ENCODE measurements at places on chromosomes 6 and 20. TPM values are rescaled to one million over a fixed set of nuclear protein-coding genes. Genes with fewer than 3 reads are reported as not detected.

GRCh38 chr6:155121699-155122098 lies 126.6 kb downstream of the TIAM2 start:
- peaks cover 4% of the 10 kb centered on the region for H3K27me3 ChIP-seq
- no peak for DNase-seq
- no peaks in the 10 kb centered on the region for H3K36me3 ChIP-seq
- no peak overlapping the region for H3K4me3 ChIP-seq

DNA sequence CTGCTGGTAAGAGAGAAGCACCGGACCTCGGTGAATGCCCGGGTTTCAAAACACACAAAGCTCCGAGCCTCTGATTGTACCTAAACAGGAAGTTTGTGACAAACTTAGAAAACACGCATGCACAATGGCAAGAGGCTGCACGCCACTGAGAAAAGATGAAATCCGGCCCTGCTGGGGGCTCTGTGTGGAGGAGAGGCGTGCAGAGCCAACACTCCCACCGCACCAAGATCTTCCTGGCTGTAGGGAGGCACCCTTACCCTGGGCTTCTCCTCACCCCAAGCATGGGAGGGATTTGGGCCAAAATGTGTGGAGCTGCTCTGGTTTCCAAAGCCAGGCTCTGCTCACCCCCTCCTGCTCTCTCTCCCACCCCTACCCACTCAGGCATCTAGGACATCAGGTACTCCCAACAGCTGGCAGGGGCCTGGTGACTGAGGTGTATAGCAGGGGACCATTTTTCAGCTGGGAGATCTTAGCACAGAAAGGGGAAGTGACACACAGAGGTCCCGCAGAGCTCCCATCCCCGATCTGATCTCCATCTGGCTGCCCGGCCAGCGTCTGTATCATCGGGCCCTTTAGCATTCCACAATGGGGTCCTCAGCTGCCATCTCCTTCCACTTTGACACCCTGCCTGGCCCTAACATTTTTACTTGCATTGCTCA lies 84.2 kb downstream of the TRERF1 start:
- H3K27me3 ChIP-seq: no peaks in the 10 kb centered on the region
- peak overlapping the region; percentile 73 for H3K4me3 ChIP-seq
- peaks cover 8% of the 10 kb centered on the region for H3K36me3 ChIP-seq
- H3K4me1 ChIP-seq: peaks cover 52% of the 10 kb centered on the region
- peak overlapping the region; percentile 85 for H3K27ac ChIP-seq

- no peak overlapping the region for H3K4me3 ChIP-seq
- DNase-seq: no peak
- H3K27me3 ChIP-seq: peaks cover 38% of the 10 kb centered on the region
- H3K27ac ChIP-seq: no peak overlapping the region
- H3K36me3 ChIP-seq: no peaks in the 10 kb centered on the region
Measured at GRCh38 chr6:25637960-25638434, 14.0 kb upstream of the SCGN start.

DNA sequence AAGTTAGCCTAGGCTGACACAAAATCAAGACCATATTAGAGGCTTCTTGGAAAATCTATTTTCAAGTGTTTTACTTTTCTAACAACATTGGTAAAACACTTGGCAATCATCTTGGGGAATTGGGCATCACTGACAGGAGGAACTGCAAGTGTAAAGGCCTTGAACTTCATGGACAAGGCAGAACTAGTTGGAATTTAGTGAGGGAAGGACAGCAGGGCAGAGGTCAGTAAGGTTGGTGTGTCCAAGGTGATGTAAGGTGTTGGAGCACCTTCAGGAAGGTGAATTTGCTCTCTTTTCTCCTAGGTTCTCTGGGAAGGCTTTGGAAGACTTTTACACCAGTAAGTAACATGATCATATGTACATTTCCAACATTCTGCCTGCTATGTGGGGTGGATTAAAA lies 1.5 kb upstream of the SLC17A4 start:
- H3K27me3 ChIP-seq: peaks cover 3% of the 10 kb centered on the region
- H3K4me3 ChIP-seq: no peak overlapping the region
- no peak for DNase-seq
- H3K4me1 ChIP-seq: no peaks in the 10 kb centered on the region
- H3K36me3 ChIP-seq: no peaks in the 10 kb centered on the region
- H3K27ac ChIP-seq: no peak overlapping the region

GRCh38 chr6:42140032-42140431 lies 2.4 kb downstream of the C6orf132 start:
- peaks cover 11% of the 10 kb centered on the region for H3K4me1 ChIP-seq
- DNase-seq: no peak
- H3K27ac ChIP-seq: no peak overlapping the region
- no peak overlapping the region for H3K4me3 ChIP-seq
- peaks cover 33% of the 10 kb centered on the region for H3K27me3 ChIP-seq
- no peaks in the 10 kb centered on the region for H3K36me3 ChIP-seq

The MLIP gene
- total RNA-seq: not detected

The CALHM4 gene
- not detected for total RNA-seq

DNA sequence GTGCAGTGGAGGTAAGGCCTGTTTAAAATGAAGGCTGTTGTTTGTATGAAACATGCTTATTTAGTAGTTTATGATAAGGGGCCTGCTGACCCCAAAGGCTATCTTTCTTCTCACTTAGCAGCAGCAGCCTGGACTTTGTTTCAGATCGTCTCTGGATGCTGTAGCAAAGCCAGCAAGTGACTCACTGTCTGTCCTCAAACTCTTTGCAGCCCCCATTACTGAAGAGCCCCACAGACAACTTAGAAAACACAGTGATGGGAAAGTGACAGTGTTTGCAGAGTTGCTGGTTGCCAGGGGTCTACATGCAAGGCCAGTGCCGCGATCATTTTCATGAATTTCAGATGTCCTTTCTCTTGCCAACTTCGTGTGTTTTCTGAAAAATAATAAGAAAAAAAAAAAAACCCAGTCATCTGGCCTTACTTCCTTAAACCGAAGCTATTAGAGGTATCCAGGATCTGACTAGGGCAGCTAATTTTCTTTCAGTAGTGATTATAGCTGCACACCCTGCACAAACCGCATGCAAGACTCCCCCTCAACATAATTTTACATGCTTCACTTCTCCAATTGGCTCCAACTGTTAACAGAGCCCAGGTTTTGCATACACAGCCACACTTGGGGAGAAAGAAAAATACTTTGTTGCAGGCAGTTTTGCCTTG lies 11.6 kb upstream of the F13A1 start:
- no peak overlapping the region for H3K27ac ChIP-seq
- peaks cover 3% of the 10 kb centered on the region for H3K27me3 ChIP-seq
- H3K4me1 ChIP-seq: peaks cover 2% of the 10 kb centered on the region
- no peaks in the 10 kb centered on the region for H3K36me3 ChIP-seq
- DNase-seq: no peak

The C20orf141 gene
- total RNA-seq: not detected

DNA sequence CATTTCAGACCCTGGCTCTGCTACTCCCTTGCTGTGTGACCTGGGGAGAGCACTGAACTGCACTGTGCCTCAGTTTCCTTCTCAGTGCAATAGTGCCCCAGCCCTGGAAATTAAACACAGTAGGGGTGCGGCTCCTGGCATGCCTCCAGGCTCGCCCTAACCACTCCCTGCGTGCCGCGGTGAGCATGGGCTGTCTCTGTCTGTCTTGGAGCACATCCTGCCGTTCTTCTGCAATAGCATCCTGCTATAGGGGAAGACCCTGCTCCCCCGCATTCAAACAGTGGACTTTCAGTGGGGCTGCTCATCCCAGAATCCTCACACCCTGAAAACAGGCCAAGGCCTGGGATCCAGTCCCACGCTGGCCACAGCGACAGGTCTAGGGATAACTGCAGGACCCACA lies 129.5 kb downstream of the FOXC1 start:
- DNase-seq: no peak
- peaks cover 6% of the 10 kb centered on the region for H3K36me3 ChIP-seq
- no peaks in the 10 kb centered on the region for H3K27me3 ChIP-seq
- no peak overlapping the region for H3K4me3 ChIP-seq
- H3K27ac ChIP-seq: no peak overlapping the region

- peaks cover 29% of the 10 kb centered on the region for H3K4me1 ChIP-seq
- DNase-seq: peak; percentile 51
- peaks cover 90% of the 10 kb centered on the region for H3K27me3 ChIP-seq
- no peak overlapping the region for H3K4me3 ChIP-seq
- H3K36me3 ChIP-seq: no peaks in the 10 kb centered on the region
Measured at GRCh38 chr6:99613409-99613704, 6.7 kb downstream of the PRDM13 start.

All from activated naive CD8-positive, alpha-beta T cell treated with anti-CD3 and anti-CD28 coated beads for 36 hours (primary cell).